Activated T-helper 17 cell treated with anti-CD3 and anti-CD28 coated beads, Interleukin-2, amount 50 U/mL, for 72 hours (primary cell): ENCODE measurements at places on chromosomes 11 and 22.
A peak's percentile ranks its signal among the peaks of the same experiment; 100 is the strongest.

DNA sequence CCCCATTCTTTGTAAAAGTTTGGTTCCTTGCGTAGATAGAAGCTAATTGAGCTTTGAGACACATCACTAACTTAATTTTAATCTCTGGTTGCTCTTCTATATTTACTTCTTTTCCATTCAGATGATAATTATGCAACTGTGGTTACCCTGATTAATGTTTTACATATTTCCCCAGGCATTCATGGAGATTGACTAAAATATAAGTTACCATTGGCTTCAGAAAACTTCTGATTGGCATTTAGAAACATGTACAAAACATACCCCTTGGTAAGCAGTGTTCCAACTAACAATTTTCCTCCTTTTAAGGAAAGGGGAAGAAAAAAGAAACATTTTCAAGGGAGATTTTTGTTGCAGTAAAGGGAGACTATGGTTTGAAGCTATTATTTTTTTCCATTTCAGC lies 43.9 kb downstream of the FAT3 start:
- no peak for ATAC-seq

DNA sequence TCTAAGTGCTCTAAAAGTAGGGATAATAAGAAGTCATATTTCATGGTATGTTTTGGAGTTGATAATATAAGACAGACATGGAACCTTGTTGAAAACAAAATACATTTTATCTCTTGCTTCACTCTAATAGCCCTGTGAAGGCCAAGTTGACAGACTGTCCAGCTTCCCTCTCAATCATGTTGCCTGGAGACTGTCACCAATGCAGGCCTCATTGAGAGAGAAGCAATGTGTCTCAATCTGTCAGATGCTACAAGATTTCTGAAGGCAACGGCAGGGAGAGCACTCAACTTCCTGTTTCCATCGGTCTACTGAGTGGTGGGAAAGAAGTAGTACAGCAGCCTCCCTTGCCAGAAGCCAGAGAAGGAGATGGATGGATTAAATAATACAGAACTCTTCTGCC lies 23.6 kb upstream of the FJX1 start:
- ATAC-seq = no peak

DNA sequence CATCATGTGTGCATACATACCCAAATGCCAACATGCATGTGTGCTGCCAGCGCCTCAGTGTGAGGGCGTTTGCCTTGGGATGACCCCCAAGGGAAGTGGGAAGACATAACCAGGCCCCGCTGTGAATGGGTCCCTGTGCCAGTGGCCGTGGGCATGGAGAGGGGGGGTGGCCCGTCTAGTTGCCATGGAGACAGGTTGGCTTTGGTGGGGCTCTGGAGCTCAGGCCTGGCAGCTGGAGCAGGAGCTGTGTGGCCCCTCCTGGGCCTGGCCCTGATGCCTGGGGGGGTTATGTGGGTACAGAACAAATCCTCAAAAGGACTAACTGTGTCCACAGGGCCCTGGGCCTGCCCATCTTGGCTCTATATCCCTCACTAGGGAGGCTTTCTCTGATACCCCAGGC lies 8.0 kb downstream of the SYT7 start:
- ATAC-seq = no peak

DNA sequence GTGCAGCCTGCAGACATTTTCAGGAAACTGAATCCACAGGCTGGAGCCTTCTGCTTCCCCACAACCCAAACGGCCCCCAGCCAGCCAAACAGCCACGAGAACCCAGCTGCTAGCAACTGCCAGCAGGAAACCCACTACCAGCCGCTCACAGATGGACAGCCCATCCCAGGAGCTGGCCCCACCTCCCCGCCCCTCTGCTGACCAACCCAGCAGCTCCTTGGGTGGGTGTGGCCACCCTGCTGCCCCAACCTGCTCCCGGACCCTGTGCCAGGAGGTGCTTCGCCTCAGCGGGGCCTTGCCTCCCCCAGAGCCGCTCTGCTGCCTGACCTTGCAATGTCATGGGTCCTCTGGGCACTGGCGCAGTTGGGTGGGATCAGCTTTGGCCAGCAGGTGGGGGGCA lies 8.2 kb upstream of the CCDC188 start:
- no peak for ATAC-seq

GRCh38 chr11:47109051-47109726 lies 67.5 kb downstream of the ARFGAP2 start:
- ATAC-seq = no peak

- no peak for ATAC-seq
These were observed 77.3 kb downstream of the PIWIL3 start for GRCh38 chr22:24697172-24697571.

GRCh38 chr11:107665018-107665417 lies 46.8 kb downstream of the SLN start:
- ATAC-seq = no peak

GRCh38 chr22:42929838-42930155 lies 72.7 kb upstream of the ARFGAP3 start:
- no peak for ATAC-seq

DNA sequence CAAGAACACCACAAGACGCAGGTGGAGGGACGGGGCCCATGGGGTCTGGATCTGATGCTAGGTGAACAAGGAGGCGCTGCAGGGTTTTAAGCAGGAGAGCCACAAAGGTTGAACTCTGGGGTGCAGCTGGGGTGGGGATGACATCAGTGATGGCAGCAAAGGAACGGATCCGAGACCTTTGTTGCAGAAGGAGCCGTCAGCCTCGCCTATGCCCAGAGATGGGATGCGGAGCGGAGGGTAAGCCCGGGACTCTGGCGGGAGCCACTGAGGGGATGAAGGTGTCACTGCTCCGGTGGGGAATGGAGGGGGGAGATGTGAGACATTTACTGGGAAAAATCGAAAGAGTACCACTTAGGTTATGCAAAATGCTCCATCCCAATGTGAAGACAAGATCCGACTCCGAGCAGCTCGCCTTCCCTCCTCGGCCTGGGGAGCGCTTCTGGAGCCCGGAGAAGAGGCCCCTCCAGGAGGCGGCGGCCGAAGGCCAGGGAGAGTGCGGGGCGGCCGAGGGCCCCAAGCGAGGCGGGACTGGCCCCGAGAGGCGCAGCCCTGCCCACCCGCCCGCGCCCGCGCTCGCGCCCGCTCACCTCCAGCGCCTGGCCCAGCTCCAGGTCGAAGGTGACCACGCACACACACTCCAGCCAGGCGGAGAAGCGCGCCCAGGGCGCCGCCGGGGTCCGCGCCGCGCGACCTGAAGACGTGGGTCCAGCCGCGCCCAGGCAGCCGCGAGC lies 422 bp downstream of the DENND6B start:
- ATAC-seq = no peak

GRCh38 chr11:94754335-94754734 lies 13.8 kb upstream of the AMOTL1 start:
- no peak for ATAC-seq

GRCh38 chr22:42635531-42635930 lies 4.9 kb downstream of the ATP5MGL start:
- ATAC-seq = no peak

DNA sequence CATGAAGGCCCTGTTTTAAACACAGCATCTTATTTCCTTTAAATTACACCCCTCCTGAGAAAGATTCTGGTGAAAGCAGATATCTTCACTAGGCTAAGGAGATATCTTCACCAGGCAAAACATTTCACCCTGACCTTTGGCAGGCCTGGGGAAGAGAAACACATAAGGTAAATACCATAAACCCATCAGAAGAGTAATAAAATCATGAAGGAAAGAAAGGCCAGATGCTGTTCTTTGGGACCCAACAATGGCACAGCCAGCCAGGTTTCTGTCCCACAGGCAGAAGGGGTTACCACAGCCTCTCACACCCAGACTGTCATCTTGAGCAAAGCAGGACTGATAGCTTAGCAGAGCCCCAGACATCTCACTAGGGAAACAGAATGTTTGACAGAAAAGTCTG lies 125.4 kb downstream of the CCDC34 start:
- no peak for ATAC-seq

GRCh38 chr11:110077831-110078325 lies 15.3 kb upstream of the ZC3H12C start:
- ATAC-seq = peak; percentile 85

GRCh38 chr22:46084943-46085827 lies 65.1 kb upstream of the PPARA start:
- ATAC-seq = no peak

DNA sequence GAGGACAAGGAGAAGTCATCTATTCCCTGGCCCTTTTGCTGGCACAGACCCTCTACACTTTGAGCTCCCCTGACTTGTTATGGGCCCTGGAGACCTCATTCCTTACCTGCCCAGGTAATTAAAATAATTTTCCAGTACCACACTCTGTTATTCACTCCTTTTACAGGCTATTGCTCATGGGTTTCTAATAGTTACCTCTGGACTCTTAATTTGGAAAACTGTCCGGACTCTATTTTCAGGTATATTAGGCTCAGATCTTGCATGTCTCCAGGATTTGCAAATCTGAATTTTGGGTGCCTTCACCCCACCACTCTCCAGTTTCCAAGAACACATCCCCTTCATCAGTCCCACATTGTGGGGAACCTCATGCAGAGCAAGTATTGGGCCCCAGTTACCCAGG lies 186.8 kb upstream of the SESN3 start:
- no peak for ATAC-seq

- peak; percentile 64 for ATAC-seq
These were observed 67.7 kb downstream of the CCDC81 start for GRCh38 chr11:86442420-86442819.

- no peak for ATAC-seq
These were observed 60.7 kb upstream of the PHF21A start for GRCh38 chr11:46181843-46182424.

GRCh38 chr11:115874843-115875242 lies 370.6 kb upstream of the CADM1 start:
- peak; percentile 40 for ATAC-seq

DNA sequence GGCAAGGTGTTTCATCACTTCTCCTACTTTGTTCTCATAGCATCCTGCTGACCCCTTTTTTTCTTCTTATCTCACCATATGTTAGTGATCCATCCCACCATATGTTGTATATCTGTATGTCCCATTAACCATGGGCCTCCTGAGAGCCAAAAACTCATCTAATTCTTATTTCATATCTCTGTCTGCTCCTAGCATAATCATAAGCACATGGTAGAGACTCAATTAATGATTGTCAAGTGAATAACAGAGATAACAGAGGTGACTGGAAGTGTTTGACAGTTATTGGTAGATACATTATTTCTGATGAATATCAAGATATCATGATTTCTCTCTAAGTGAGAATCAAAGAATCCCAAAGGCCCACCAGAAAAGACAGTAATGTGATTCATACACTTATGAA lies 138.1 kb upstream of the MPPED2 start:
- ATAC-seq = no peak

DNA sequence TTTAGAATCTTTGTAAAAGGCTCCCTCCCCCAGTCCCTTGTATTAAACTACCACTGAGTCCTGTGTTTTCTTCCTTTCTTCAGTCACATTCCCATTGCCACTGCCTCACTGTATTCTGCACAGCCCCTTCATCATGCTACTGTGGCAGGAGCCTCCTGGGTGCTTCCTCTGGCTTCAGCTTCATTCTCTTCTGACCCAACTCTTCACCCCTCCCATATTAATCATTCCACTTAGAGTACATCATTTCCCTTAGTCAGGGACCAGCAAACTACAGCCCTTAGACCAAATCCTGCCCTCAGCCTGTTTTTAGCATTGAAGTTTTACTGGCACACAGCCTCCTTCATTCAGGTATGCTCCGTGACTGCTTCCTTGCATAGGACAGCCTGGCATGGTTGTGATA lies 127.7 kb upstream of the MTNR1B start:
- no peak for ATAC-seq

DNA sequence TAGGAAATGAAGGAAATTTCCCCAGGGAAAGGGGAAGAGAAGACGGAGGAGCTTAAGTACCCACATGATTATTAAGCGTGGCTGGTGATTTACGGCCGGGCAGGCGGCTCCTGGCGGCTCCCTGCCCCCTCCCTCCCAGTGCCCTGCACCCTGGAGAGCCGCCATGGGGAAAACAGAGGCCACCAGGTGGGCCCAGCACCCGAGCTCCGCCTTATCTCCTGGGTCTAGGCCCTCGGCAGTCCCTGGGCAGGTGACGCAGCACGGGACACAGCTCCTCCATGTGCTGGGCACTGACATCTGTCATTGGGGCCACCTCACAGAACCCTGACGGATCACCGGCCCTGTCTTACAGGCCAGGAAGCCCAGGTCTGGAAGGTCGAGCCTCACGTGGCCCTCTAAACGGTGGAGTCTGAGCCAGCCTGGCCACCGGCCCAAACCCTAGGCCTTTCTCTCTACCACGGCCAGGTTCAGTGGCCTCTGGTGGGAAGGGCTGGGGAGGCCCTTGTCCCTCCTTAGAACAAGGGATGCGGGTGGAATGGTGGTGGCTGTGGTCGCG lies 60.2 kb upstream of the PPARA start:
- ATAC-seq = no peak

DNA sequence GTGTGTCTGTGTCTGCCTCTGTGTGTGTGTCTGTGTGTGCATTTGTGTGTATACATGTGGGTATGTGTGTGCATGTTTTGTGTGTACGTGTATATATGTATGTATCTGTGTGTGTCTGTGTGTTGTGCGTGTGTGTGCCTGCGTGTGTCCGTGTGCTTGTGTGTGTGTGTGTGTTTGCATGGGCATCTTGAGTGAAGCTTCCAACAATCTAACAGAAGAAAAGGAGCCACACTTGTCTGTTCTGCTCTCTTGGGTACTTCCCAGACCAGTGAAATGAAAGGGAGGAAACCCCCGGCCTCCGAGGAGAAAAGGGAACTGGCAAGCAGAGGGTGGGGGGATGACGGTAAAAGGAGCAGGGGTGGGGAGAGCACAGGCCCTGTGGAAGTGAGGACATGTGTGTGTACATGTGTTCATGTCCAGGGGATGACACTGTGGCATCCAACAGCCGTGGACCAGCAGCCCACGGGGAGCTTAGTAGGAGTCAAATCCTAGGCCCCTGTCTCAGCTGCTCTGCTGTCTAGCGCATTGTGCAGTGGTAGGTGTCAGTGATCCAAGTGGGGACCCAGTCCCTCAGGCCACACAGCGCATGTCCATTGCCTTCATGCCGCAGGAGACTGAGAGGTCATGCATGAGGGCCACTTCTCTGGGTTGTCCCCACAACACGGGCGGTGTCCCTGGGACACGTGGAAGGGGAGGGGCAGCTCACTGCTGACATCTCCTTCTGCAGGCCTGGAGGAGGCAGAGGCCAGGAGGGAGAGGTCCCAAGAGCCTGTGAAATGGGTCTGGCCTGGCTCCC lies 8.1 kb downstream of the CSF2RB start:
- peak; percentile 55 for ATAC-seq

- ATAC-seq = no peak
These were observed 92.3 kb upstream of the TEAD1 start for GRCh38 chr11:12581923-12582322.

DNA sequence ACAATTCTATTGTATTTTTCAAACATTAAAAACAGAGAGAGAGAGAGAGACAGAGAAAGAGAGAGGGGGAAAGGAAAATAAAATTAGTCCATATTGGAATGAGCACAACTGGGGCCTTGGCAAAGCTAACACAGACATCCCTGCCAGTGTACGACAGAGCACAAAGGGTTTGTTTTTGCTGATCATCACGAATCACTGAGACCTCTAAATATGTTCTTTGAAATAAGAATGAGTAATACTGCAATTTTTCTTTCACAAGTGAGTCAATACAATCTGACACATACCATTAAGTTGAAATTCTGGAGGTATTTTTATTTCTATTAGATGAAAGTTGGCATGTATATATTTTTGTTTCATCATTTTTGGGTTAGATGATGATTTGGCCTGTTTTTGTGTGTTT lies 27.0 kb upstream of the LRRC4C start:
- ATAC-seq = no peak
